Astrocyte of the cerebellum (primary cell): ENCODE measurements at places on chromosomes 2 and 18.

- peak; percentile 77 for DNase-seq
Measured at GRCh38 chr2:45009303-45009927, at the start of gene SIX2. TSS of gene SIX2 (minus strand) at chr2:45009452. CDS start at chr2:45009110, 342 bp downstream.

- no peak for DNase-seq
Measured at GRCh38 chr2:54969295-54969939, 80.8 kb downstream of the RTN4 start.

DNA sequence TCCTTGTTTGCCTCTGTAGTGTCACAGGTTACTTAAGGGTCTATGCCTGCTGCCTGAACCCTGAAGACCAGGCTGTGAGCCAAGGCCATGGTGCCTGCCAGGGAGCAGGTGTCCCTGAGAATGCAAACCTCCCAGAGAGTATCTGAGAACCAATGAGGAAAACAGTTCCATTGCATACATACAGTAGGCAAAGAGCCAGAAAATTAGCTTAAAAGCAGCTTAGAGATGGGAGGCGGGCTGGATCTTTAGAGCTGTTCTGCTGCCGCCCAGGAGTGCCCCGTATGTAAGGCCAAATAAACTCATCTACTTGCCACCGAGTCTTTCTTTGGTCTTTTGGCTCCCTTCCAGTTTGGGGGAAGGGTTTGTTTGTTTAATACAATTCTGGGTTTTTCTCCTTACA is 327.9 kb downstream of the CLIP4 start:
- no peak for DNase-seq

DNA sequence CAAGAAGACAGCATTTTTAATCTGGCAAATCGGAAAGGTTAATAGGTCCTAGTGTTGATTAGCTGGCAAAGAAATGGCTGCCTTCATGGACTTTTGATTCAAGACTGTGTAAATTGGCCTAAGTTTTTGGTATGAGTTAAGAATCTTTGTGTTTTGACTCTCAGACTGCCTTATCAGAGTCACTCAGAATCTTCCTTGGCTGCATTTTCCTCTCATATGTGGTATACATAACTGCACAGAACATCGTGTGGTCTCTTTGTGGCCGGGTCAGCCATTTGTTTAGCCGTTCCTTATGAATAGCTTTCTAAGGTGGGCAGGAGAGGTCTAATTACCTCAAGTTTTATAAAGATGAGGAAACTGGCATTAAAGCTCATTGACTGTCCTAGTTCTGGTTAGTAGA is 30.1 kb downstream of the CAB39 start:
- no peak for DNase-seq

DNA sequence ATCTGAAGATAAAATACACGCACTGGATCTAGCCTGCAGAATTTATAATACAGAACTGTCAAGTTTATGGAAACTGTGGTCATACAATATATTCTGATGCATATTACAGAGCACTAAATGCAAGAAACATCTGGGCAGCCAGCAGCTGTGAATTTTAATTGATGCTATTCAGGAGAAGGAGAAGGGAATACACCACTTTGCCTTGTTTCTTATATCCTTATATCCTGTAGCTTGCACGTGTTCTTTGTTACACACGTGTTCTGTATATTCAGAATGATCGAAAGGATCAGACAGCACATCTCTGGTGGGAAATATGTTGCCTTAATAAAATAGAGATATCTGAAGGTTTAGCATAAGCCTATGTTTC is 335.8 kb downstream of the AGPS start:
- no peak for DNase-seq

- DNase-seq, result no peak
Measured at GRCh38 chr2:238391042-238391689, 35.6 kb upstream of the ASB1 start.

- no peak for DNase-seq
Measured at GRCh38 chr2:237180987-237181386, 95.3 kb downstream of the COPS8 start.

DNA sequence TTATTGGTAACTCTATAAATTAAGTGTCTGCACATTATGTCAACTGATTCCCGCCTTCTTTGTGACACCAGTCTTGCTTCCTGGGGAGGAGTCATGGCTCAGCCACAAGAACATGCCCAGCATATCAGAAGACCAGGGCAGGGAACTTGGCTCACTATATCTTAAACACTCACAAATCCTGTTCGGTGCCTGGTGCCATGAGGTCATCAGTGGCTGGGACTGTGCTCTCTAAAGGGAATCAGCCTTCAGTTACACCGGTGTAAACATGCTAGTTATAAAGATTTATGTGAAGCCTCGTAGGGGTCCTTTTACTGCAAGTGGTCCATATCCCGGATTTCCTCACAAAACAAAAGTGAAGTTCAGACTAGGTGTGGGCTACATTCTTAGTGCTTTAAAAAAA is 73.1 kb upstream of the ZNF521 start:
- DNase-seq, result no peak

GRCh38 chr2:204335451-204336058 is 209.7 kb upstream of the PARD3B start:
- no peak for DNase-seq

DNA sequence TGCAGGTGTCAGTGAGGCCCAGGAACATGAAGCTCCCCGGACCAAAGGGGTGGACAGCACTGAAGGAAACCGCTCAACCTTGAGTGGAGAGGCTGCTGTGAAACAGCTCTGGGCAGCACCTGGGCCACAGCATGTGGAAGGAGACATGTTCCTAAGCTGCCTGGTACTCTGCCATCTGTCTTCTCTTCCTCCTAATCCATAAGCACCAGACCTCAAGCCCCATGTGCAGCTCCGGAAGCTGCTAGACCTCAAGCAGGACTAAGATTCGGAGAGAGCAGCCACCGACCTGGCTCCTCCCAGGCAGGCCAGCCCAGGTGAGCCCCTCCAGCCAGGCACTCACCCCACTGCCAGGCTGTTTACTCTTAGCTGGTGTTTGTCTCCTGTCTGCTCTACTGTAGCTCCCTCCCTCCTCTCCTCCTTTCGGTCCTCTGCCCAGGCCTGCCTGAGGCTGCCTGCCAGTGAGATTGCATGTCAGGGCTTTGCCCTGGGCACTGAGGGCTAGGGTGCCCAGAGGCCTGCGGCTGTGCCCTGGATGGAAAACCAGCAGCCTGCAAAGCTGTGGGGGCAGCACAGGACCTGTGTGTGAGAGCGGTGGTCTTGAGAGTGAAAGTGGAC is 53.7 kb downstream of the BCL11A start:
- no peak for DNase-seq

GRCh38 chr2:121489911-121490583 is 40.6 kb upstream of the RNU4ATAC start:
- no peak for DNase-seq

DNA sequence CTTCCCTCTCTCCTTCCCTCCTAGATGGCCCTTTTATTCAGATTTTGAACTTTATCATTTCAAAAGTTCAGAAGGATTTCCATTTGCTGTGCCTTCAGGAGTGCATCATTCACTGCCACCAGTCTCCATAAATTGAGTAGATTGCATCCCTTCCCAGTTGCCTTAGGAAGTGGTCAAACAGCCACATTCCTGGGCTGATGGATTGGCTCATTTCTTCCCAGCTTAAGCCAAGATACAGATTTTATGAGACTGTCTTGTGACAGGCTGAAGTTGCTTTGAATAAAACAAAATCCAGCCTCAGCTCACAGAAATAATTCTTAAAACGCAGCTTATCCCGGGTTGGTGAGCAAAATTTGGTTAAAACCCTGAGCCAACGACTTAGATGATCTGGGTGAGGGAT is 9.8 kb downstream of the NRP2 start:
- no peak for DNase-seq

DNA sequence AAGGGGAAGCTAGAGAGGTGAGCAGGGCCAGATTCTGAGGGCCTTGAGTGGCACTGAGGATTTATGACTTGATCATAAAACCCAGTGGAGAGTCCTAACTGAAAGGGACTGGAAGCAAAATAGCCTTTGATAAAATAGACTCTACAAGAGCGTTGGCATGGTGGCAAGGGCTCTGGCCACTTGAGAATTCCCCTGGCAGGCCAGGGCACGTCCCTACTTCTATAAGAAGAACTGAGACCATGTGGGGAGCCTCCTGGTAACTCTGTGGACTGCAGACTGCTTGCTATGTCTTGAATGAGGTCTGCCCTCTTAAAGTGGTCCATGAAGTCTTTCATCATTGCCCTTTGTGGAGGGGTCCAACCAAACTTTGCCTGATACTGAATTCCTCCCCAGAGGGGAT is 324.8 kb downstream of the ALK start:
- DNase-seq, result no peak

DNA sequence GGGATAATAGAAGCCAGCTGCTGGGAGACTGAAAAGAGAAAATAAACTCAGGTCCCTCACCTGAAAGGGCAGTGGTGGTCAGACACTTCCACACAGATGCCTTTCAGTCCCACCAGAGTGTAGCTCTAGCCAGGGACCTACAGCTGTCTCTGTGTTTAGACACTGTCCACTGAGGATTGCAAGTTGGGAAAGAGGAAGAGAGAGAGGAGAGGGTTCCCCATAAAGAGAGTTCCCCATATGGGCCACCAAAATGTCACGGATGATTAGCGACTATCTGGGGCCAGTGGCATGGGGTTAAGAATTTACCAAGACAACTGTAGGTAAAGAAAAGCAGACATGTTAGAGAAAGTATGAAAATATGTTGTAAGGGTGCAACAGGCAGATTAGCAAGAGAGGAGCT is 36.7 kb upstream of the SKA1 start:
- no peak for DNase-seq

DNA sequence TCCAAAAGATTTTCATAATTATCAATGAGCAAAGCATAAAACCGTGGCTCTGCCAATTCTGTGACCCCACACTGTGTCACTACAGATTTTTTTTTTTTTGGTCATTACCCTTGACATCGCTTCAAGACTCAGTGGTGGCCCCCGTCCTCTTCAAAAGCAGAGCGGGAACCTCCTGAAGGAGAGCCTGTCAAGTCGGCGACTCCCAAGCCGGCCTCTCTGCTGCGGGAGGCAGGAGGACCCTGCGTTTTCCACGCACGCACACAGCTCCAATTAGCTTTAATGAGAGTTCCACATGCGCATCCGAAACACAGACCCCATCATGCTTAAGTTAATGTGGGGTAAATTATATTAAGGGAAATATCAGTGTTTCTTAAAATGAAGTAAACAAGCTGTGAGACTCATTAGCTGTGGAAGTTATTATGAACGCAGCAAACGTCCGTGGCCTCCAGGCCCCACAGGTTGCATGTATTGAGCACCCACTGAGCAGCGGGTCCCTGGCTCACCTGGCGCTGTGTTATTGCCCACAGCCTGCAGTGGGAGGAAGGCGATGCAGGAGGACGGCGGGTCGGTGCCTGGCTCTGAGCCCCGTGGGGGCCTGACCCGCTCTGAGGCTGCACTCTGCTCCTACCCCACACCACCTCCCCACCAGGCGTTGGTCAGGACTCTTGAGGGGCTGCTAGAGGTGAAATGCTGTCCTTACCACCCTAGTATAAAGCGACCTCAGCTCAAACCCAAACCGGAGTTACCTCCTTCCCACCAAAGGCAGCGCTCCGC is 181.0 kb upstream of the SALL3 start:
- DNase-seq, result no peak

GRCh38 chr18:67428805-67429204 is 87.7 kb downstream of the DSEL start:
- no peak for DNase-seq

DNA sequence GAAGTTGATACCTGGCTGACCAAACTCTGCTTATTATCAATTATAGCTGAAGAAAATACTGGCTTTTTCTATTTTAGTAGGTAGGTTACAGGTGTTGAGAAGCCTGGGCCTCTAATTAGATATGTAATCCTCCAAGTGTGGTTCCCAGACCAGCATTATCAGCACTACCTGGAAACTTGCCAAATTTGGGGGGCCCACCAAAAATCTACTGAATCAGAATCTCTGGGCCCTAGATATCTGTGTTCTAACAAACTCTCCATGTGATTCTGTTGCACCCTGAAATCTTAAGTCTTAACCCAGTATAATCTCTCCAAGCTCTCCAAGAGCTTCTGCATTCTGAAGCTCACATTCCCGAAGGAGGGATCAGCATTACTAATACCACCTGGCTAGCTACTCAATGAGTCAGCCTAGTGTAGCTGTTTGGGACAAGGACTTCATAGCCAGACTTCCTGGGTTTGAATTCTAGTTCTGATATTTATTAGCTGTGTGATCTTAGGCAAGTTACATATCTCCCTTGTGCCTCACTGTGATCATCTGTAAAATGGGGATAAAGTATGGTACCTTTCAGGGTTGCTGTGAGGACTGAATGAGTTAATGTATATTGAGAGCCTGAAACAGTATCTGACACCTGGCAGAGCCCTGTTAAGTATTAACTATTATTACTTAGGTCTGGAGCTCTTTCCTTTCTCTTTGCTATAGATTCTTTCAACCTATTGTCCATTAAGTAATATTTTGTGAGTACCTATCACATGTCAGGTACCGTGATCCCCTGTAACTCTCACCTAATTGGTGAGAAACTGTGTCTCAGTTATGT is 94.1 kb upstream of the CD302 start:
- DNase-seq, result peak; percentile 15

DNA sequence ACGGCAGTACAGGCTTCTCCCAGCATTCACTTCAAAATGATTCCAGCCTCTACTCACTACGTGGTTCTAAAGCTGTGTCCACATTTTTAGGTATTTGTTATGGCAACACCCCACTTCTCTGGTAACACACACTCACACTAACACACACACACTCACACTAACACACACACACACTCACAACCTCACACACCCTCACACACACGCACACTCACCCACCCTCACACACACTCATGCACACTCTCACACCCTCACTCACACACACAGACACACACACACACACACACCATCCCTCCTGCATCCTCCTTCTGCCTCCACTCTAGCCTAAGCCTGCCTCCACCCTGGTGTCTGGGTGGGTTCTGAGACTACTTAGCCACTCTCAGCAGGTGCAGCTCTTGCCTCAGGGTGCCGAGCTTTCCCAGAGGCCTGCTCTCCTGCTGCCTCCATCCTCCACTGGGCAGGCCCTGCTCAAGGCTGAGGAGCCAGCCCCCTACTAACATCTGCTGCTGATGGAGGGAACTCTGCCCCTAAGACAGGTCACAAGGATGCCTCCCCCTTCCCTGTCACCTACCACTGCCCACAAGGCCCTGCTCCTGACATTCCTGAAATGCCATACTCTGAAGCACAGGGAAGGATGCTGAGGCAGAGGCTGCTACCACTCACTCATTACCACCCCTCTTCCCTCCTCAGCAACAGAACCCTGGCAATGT is 63.9 kb downstream of the NCAPH start:
- DNase-seq, result no peak

- no peak for DNase-seq
Measured at GRCh38 chr2:204479557-204479956, 65.7 kb upstream of the PARD3B start.

DNA sequence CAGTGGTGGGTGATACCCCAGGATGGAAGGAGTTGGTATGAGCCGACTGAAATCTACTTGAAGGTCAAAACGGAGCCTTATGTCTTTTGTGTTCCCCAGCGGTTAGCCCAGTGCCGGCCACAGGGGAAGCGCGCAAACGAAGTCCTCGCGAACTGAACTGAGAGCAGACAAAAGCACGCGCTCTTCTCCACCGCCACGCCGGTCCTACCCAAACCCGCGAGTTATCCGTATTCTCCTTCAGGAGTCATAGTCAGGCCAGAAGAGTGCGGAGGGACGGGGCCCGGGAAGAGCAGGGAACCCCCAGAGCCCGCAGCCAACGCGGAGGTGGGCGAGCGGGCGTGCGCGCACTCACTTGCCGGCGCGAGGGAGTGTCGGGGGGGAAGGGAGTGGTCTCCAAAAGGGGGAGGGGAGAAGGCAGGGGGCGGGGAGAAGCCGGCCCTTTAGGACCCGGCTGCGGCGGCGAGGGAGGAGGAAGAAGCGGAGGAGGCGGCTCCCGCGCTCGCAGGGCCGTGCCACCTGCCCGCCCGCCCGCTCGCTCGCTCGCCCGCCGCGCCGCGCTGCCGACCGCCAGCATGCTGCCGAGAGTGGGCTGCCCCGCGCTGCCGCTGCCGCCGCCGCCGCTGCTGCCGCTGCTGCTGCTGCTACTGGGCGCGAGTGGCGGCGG is at the start of gene IGFBP2:
Gene IGFBP2 (plus strand): TSS at position 469 of the 664 bp plus-strand sequence. CDS start 104 bp downstream, at position 573.
- DNase-seq, result no peak
